ENCODE measurements at places on chromosomes 5 and 9. TPM values are rescaled to one million over a fixed set of nuclear protein-coding genes. Genes with fewer than 3 reads are reported as not detected.

Gene TYRP1
- not detected for total RNA-seq

Gene TPPP
- total RNA-seq: 1.7 TPM

Gene TICAM2
- 0.56 TPM for total RNA-seq

Gene PSD2
- total RNA-seq: not detected

Gene XRCC4
- total RNA-seq: 10.7 TPM

Gene LECT2
- not detected for total RNA-seq

Gene DMRT3
- total RNA-seq: not detected

Gene PCDHB8
- total RNA-seq: not detected

Gene MATR3
- total RNA-seq: 151 TPM

Gene SAXO1
- not detected for total RNA-seq

Gene SLC34A3
- total RNA-seq: 0.14 TPM

Gene NUTM2F
- not detected for total RNA-seq

Gene LOX
- total RNA-seq: 3.4 TPM

Gene SPATA31C1
- total RNA-seq: not detected

Gene DOK3
- total RNA-seq: 1.9 TPM

Gene PCDHA1
- 0.14 TPM for total RNA-seq

Gene GHR
- 0.42 TPM for total RNA-seq

Gene ZNF354C
- total RNA-seq: 2.1 TPM

Gene NOXA1
- 0.92 TPM for total RNA-seq

Gene DCAF12
- 23.6 TPM for total RNA-seq

Gene PCDHGB2
- 0.42 TPM for total RNA-seq

Gene DMGDH
- total RNA-seq: not detected

Gene ADRB2
- 29.5 TPM for total RNA-seq

Gene SPAG8
- total RNA-seq: not detected

Gene PCDHGB1
- not detected for total RNA-seq
